ENCODE measurements at places on chromosomes 1 and 21.

DNA sequence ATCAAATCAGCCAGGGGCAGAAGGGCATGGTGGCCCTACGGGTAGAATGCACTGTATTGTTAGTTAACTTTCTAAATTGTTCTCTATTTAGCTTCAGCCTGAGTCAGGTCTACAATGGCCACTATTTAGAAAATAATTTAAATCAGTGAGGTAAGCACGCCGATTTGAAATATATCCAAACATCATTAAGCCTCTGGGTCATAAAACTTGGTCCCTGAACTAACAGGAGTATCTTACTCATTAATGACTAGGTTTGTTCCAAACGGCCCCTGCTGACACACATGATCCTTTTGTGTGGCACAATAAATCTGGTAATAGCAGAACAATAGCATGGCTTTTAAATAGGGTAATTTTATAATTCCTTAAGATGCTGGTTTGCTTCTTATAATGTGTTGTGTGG is 48.4 kb downstream of the STX6 start:
- no peak for DNase-seq

- DNase-seq: peak; percentile 97
Measured at GRCh38 chr1:154970631-154971340, at the start of gene SHC1. Gene SHC1 (minus strand): TSS chr1:154970747. CDS start chr1:154970526, 221 bp downstream.

GRCh38 chr1:24535021-24535424 is 20.9 kb upstream of the NCMAP start:
- DNase-seq: peak; percentile 75

DNA sequence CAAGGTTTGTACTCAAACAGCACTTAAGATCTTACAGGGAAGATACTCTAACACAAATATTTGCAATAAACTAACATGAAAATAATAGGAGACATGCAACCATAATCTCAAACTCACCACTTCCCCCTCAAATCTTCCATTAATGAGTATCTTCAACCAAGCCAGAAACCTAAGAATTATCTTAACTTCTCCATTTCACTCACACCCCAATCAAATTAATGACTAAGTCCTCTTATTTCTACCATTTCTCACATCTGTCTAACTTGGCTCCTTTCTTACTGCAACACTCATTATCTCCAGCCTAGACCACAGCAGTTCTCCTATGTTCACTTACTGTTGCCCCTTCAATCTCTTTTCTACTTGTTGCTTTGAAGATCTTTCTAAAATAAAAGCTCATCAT is 10.4 kb downstream of the RBBP5 start:
- no peak for DNase-seq

- DNase-seq: peak; percentile 7
Measured at GRCh38 chr1:47495176-47495713, 57.4 kb downstream of the FOXD2 start.

DNA sequence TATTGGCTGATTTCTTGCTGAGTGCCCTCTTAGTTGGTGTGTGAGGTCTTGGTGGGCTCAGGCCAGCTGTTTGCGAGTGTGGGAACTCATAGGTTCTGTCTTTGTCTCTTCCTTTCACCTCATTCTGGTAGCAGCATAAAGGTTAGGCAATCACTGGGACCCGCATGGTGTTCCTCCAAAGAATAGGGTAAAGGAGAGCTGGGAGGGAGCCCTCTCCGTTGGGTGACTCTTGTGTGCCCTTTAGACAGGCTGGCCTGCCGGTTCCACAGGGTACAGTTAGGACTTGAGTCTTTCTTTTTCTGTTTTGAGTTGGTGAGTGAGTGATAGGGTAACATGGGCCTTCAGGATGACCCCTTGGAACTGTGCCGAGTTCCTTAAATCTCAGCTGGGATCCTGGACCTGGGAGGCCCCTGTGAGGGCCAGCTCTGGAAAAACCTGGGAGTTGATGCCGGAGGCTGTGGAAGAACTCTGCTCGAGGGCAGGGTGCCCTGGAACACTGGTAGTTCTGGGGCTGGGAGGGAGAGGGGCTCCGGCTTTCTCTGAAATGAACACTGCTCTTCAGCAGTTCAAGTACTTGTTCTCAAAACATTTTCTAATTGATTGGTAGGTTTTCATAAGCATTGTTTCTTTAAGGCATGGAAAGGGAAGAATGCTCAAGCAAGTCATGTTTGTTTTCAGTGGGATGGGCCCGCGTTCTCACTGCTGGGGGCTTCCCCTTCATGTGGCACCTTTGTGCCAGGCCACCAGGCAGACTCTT is 2.1 kb upstream of the THAP3 start:
- no peak for DNase-seq

DNA sequence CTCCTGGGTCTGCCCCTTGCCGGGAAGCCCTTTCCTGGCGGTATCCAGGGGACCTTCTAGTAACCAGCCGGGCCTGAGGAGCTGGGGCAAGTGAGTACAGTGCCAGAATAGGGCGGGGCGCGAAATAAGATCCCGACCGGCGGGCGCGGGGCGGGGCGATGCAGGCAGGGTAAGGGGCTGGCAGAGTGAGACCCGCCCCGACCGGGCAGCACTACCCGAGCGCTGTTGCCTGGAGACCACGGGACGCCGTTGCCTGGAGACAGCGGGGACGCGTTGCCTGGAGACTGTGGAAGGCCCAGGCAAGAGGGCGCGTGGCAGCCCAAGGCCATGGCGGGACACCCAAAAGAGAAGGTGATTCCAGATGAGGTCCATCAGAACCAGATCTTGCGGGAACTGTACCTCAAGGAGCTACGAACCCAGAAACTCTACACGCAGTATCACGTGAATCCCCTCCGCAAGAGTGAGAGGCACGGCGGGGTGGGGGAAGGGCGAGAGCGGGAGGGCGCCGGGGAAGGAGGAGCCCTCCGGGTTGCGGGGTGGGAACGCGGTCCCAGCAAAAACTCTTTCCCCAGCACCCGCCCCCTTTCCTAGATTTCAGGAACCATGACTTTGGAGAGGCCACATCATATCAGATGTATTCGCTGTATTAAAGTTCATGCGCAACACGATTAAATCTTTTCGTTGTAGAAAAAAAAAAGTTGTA is 24.3 kb downstream of the EBNA1BP2 start:
- peak; percentile 99 for DNase-seq

DNA sequence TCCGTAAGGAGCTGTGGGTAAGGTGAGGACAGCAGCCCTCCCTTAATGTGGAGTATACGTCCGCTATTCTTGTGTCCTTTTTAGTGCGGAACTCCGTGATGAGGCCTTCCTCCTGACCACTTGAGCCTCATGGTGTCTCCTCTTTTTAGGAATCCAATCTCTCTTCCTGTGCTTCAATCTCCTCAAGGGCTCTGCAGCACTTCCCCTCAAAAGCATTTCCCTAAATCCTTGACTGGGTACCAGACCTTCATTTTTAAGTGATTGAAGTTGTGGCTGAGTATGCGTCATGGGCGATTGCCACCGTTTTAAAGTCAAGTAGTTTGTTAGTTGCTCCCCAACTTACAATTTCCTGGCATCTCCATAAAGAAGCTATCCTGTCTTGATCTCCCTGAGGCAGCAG is 62.8 kb downstream of the SAMSN1 start:
- DNase-seq: no peak

DNA sequence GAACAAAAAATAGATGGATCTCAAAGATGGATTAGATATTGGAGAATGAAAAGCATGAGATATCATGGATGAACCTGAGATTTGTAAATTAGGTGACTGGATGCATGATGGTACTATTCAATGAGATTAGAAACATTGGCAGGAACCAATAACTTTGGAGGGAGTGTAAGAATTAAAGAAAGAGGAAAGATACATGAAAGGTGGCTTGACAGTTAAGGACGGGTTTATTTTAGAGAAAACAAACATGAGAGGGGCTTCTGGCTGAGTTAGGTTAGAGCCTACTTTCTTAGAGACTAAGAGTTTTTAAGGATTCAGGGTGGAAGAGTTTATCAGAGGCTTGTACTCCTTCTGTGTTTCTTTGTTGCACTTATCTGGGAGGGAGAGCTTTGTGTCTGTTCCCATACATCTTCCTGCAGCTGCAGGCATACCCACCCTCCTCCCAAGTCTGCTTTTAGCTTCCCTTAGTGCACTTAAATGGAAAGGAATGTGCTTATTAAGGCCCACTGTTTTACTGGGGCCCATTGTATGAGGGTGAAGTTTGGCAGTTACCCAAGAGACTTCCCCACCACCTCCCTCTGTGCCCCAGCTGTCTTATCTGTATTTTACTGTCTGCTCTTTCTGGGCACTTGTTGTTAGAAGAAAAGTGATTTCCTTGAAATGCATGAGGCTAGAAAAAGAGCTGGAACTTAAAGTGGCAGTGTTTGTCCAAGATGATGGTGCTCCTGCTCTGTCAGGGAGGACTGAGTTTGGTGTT is 26.1 kb upstream of the CR2 start:
- no peak for DNase-seq

DNA sequence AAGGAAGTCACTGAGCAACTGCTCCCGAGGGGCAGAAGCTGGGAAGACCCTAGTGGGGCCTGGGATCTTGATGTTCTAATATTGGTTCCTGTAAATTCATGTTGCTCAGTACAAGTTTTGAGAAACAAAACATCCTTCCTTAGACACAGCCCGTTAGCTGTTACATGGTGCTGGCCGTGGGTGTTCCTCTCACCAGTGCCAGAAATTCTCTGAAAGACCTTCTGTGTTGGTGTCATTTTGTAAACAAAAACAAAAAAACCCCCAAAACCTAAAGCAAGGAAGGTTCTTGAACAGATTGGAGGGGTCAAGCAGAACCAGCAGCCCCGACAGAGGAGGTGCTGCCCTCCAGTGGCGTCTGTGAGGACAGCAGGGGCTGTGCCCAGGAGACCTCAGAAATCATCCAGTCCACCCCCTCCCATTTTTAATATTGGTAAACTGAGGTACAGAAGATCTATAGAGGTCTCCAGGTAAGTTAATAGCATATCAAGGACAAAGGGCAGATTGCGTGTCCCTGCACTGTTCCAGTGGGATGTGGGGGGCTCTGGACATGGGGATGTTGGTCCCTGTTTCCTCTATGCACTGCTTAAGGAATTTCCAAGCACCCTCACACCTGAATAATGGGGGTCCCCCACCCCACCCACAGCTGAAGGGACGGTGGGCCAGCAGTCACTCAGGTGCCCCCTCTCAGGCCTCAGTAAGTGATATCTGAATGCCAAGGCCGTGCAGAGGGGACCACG is 38.2 kb downstream of the SLC2A7 start:
- DNase-seq: peak; percentile 67

DNA sequence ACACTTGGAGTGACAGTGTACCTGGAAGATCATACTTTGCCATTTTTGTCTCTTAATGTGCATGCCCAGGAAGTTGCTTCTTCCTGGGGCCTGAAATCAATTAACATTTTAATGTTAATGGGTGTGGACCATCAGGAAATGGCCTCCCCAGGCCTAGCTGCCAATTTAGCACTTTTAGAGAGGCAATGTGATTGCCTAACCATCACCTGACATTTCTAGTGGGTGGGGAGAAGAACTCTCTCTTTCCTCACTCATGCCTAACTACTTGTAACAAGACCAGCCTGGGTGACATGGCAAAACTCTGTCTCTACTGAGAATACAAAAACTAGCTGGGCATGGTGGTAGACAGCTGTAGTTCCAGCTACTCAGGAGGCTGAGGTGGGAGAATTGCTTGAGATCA is 549.0 kb upstream of the RGS18 start:
- DNase-seq: no peak

GRCh38 chr1:16116002-16116401 is 39.9 kb downstream of the EPHA2 start:
- DNase-seq: peak; percentile 84

GRCh38 chr21:30333736-30334135 is 3.8 kb downstream of the KRTAP27-1 start:
- no peak for DNase-seq

GRCh38 chr1:203467550-203467921 is 8.1 kb upstream of the PRELP start:
- DNase-seq: no peak

DNA sequence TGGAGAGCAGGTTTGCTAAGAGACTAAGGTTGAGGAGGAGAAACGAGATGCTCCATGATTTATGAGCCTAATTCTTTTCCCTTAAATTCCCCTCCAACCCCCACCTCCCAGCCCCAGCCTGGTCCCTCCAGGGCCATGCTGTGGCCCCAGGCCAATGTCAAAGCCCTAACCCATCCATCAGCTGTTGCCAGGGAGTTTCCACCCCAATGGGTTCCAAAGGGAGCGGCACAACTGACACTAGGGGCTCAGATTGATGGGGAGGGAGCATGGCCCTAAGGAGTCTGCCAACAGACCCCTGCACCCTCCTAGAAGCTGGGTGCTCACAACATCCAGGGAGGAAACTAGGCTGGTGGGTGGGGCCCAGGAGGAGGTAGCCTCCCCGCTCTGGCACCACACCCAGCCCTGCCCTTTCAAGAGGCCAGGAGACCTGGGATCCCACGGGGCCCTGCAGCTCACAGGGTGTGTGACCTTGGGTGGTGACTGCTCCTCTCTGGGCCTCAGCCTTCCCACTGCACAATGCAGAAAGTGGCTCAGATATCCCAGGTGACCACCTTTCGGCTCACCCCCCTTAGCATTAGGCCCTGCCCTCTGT is 12.9 kb downstream of the AHDC1 start:
- DNase-seq: no peak

DNA sequence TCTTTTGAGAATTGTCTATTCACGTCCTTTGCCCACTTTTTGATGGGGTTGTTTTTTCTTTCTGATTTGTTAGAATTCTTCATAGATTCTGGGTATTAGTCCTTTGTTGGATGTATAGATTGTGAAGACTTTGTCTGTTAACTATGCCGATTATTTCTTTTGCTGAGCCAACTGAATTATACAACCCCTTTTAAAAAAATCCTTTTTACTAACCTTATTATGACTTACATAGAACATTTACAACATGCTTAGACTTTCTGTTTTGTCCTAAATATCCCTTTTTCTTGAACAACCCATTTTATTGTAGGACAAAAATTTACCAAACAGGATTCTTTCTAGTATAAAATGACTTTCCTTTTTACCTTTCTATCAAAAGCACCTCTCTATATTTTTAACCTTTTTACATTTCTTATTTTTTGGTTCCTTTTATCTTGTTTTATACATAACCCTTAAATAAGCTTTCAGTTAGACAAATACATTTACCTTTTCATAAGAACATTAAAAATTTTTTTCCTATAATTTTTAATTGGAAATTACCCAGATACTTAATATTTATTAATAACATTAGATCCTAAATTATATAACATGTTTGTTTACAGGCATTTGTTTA is 70.4 kb upstream of the TTLL7 start:
- peak; percentile 72 for DNase-seq

- DNase-seq: no peak
Measured at GRCh38 chr1:118145721-118146120, 39.3 kb downstream of the SPAG17 start.

DNA sequence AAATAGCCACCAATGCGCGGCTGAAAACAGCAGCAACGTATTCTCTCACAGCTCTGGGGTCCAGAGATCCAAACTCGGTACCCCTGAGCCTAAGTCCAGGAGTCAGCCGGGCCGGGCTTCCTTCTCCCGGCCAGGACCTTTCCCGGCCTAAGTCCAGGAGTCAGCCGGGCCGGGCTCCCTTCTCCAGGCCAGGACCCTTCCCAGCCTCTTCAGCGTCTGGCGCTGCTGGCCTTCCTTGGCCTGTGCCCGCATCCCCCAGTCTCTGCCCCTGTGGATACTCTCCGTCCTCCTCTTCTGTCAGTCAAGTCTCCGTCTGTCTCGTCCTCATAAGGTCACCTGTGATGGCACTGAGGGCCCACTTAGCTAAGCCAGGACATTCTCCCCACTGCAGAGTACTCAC is 32.2 kb downstream of the KCNAB2 start:
- no peak for DNase-seq
